NT2/D1 (cell line): ENCODE measurements at places on chromosomes 16 and 17.

- DNase-seq, result peak; percentile 60
Measured at GRCh38 chr16:89711601-89712273, 9.0 kb downstream of the VPS9D1 start.

DNA sequence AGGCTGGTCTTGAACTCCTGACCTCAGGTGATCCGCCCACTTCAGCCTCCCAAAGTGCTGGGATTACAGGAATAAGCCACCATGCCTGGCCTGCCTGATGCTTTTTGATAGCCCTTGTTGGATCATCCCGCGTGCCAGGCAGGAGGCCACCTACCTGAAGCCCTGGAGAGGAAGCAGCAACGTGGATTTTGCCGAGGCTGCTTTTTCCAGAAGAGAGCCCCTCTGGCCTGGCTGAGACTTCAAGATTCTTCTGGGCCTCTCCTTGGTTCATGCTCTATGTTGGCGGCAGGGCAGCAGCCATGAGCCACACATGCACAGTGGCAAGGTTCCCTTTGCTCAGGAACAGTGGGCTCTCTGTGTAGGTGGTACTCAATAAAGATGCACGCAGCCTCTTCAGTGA, 11.5 kb downstream of the KATNB1 start:
- no peak for DNase-seq

DNA sequence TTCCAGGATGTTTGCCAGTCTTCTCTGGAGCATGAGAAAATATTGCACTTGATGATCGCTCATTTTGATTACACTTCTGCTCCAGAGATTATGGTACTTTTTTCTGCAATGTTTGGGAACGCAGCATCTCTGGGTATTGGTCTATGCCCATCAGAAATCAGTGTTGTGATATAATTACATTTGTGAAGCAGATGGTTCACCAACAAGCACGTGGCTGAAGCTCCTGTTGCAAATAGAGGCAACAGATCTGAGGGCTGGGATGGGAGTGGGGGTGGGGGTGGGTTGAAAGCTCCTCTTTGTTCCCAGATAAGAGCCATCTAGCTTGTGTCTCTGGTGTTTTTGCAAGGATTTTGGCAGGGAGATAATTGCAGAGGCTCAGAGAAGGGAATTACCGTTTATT, 252.3 kb downstream of the SHISA9 start:
- DNase-seq, result no peak

DNA sequence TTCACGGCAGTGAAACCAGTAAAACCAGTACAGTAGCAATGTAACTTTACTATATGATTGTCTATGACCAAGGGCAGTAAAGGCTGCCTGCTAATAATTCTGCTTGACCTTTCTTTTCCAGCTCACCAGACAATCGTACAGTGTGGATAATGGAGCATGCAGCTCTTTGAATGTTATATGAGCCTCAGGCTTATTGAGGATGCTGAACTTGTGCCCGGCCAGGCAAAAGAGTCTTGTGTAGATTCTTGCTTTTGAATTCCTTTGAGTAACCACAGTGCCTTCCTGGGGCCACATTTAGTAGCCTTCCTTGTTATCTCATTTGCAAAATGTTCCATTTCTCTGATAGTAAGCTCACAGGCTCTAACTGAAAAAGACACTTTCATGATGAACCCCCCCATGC, 131.8 kb downstream of the CDH11 start:
- no peak for DNase-seq
